ENCODE measurements at places on chromosomes 1 and 21. TPM values are rescaled to one million over a fixed set of nuclear protein-coding genes. Genes with fewer than 3 reads are reported as not detected.

DNA sequence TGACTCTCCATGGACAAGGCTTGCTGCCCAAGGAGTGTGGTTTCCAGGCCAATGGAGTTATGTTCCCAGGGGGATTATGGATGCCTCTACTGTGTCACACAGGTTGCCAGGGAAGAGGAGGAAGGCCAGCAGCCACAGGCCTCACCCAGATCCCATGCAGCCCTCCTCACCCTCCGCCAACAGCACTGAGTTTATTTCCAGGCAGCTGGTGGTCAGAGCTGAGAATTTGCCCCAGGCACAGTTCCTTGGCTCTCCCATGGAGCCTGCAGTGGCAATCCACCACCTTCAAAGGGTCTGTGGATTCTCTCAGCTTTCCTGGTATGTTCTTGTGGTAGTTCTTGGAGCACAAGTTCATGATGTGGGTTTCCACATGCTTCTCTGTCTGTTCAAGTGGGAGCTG, 79.2 kb downstream of the NTNG1 start:
- DNase-seq = no peak

DNA sequence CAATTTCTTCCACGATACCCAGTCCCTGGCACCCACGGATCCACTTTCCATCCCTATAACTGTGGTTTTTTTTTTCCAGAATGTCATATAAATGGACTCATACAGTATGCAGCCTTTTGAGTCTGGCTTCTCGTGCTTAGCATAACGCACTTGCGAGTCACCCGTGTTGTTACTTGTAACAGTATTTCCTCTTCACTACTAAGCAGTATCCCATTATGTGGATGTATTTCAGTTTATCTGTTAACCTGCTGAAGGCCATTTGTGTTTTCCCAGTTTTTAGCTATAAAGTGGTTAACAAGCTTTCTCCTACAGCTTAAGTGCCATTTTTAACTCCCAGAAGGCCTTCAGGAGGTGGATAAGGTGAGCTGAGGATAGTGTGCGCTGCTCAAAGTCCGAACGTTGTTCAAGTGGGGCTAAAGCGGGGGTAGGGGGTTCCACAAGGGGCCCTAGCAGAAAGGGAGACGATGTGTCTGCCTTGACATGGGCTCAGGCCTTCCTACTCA, 829 bp downstream of the ADAR start:
- DNase-seq = no peak

GRCh38 chr1:228174482-228175315, 9.1 kb downstream of the IBA57 start:
- no peak for DNase-seq

DNA sequence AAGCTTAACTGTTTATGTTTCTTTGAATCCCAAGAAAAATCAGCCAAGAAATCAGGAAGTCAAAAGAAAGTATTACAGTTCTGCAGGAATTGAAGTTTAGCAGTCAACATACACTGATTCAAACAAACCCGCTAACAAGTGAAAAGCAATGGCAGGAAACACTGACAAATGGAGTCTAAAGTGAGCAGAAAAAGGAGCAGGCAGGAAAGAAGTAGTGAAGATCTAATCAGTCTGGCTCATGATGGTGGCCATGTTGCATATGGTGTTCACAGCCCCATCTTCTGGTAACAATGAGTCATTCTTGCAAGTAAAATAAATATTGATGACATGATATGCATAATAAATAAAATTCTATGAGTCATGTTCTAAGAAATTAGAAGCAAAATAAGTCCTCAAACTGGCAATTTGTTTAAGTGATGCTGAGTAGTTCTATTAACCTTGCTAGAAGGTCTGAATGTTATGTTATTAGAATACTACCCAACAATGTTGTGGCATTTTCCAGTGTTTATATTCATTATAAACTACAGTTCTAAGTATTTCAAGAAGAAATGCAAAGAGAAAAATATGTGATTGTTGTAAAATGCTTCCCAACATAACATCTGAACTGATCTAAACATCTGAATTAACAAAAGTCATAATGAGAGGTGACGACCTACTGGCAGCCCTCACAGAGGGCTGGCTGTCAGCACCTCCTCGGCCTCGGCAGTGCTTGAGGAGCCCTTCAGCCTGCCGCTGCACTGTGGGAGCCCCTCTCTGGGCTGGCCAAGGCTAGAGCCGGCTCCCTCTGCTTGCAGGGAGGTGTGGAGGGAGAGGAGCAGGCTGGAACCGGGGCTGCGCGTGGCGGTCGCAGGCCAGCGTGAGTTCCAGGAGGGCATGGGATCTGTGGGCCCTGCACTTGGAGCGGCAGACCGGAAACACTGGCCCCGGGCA, 5.7 kb upstream of the ACBD6 start:
- peak; percentile 15 for DNase-seq

GRCh38 chr1:234687011-234687410, 77.0 kb upstream of the IRF2BP2 start:
- no peak for DNase-seq

- no peak for DNase-seq
Observed at GRCh38 chr1:87599569-87599968, 270.9 kb downstream of the LMO4 start.

GRCh38 chr1:9643351-9644256, 7.9 kb upstream of the PIK3CD start:
- DNase-seq = no peak

GRCh38 chr1:171084091-171084490, 6.6 kb upstream of the FMO3 start:
- no peak for DNase-seq

DNA sequence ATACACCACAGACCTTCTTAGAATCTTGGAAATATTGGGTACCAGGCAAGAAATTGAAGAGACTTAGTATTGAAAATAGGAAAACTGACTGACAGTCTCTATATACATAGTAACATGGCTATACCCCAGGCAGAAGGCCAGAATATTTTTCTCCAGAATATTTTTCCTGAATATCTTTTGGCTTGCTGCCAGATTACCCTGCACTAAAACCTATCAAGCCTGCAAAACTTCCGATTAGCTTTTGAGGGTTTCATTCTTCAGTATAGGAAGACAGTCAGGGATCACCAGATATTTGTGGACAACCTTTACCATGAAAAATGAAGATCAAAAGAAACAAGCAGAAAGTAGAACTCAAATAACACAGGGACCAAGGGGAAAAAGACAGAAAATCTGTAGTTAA, 187.9 kb downstream of the LRRC7 start:
- DNase-seq = no peak

DNA sequence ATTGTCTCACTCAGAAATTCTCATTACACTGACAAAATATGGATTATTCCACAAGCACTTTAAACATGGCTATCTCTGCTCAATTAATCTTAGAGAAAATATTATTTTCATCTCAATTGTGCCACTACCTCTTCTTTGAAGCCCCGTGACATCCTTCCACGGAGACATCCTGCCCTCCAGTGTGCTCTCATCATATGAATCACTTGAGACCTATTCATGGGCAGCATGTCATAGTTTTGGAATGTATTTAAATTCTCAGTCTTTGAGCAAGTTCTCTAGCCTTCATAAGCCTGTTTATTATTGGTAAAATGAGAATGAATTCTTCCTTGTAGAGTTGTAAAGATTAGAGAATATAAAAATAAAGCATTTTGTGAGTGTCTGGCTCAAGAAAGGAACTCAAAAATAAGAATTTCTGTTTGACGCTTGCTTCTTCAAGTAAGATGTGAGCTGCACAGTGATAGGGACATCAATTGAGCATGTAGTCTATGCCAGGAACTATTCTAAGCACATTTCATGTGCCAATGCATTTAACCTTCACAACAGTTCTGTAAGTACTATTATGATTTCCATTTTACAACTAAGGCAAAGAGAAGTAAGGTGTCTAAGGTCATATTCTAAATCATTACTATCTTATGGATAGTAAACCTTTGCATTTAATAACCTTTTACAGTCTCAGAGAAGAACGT, 557.4 kb upstream of the ZRANB2 start:
- DNase-seq = peak; percentile 5

GRCh38 chr1:226603022-226603857, 54.7 kb downstream of the STUM start:
- no peak for DNase-seq

The DDR2 gene
- 32.8 TPM for total RNA-seq

The IRF6 gene
- total RNA-seq = not detected

The OR2L8 gene
- not detected for total RNA-seq

The LYPD8 gene
- total RNA-seq = 2.3 TPM

The CELA3A gene
- total RNA-seq = not detected

The FBXO2 gene
- total RNA-seq = 2.2 TPM
